ENCODE measurements at places on chromosomes 3 and 15. TPM values are rescaled to one million over a fixed set of nuclear protein-coding genes. Genes with fewer than 3 reads are reported as not detected.

Gene FEZF2
- not detected for polyA plus RNA-seq

Gene ILDR1
- polyA plus RNA-seq = not detected

Gene LOXL1
- 114 TPM for polyA plus RNA-seq

Gene PRR23C
- polyA plus RNA-seq = not detected

Gene COL6A6
- not detected for polyA plus RNA-seq

Gene ATP13A5
- not detected for polyA plus RNA-seq

Gene ARNT2
- 36.8 TPM for polyA plus RNA-seq

Gene CLDN11
- 445 TPM for polyA plus RNA-seq

Gene ZNF80
- polyA plus RNA-seq = not detected

- no peak for DNase-seq
These were observed 37.0 kb downstream of the GMNC start for GRCh38 chr3:190825386-190826016.

- no peak for DNase-seq
These were observed 508.9 kb upstream of the ADAMTS9 start for GRCh38 chr3:65196663-65197062.

DNA sequence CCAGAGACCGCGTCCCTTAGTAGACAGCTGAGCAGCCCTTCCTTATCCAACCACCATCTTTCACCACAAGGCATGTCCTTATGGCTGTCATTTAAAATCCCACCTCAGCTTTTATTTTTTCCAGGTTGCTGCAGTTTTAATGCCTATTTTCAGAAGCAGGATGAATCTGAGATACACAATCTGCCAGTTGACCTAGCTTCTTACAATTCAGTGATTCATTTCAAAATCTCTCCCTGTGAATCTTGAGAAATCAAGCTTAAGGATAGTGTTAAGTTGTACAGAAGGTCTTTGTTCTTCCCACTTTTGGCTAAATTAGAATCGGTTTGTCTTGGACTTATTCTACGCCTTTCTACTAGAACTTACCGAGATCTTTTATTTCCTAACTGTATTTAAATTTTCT lies 522.3 kb upstream of the CFAP20DC start:
- DNase-seq = no peak

DNA sequence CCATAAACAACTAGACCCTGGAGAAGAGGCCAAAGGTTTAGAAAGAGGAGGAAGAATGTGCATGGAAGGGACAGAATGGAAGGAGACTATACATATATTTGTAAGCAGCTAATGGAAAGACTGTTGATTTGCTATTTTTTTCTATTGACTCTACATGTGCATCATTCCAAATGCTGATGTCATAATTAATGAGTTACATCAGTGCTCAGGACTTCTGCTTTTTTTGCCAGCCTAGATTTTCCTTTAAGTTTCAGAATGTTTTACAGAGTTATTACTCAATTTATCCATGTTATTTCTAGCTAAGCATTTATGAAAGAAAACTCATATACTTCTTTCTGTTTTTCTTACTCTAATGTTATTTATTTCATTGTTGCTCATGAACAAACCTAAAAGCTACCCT lies 62.6 kb upstream of the VGLL3 start:
- DNase-seq = no peak

GRCh38 chr3:125257536-125257935 lies 45.0 kb upstream of the SLC12A8 start:
- no peak for DNase-seq

DNA sequence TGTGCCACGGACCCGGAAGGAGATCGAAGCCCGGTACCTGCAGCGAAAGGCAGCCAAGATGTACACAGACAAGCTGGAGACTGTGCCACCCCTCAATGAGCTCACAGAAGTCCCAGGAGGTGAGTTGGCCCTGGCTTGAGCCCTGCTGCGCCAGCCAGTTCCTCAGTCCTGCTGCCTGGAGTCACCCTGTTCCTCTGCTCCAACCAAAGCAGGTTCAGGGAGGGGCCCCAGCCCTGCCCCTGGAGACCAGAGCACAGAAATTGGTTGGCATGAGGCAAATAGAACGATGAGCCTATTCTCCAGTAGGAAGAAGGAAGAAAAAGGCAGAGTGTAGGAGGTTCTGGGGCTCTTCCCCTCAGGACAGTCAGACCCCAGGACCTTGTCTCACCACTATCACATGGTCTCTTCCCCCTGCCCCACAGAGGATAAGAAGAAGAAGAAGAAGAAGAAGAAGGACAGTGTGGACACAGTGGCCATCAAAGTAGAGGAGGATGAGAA lies 8.0 kb downstream of the TMIE start:
- DNase-seq = no peak

- DNase-seq = no peak
These were observed 20.8 kb upstream of the RAD18 start for GRCh38 chr3:8984081-8984480.

GRCh38 chr3:110984456-110985250 lies 87.0 kb upstream of the NECTIN3 start:
- no peak for DNase-seq

GRCh38 chr3:64783200-64783599 lies 95.4 kb upstream of the ADAMTS9 start:
- no peak for DNase-seq

DNA sequence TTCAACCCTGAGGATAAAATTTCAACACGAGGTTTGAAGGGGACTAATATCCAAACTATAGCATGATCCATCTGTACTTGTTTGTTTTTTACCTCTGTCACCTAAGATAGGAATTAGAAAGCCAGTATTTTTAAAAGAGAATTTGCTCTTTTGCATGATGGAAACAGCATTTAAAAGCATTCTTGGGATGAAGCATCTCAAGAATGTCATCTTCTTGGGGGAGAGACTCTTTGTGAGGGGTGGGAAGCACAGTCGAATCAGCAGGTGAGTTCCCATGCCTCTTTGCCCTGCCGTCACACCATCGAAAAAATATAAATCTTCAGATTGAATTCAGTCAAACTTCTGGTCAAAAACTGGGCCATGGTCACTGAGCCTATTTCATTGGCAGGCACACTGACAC lies 55.3 kb upstream of the BCHE start:
- no peak for DNase-seq

DNA sequence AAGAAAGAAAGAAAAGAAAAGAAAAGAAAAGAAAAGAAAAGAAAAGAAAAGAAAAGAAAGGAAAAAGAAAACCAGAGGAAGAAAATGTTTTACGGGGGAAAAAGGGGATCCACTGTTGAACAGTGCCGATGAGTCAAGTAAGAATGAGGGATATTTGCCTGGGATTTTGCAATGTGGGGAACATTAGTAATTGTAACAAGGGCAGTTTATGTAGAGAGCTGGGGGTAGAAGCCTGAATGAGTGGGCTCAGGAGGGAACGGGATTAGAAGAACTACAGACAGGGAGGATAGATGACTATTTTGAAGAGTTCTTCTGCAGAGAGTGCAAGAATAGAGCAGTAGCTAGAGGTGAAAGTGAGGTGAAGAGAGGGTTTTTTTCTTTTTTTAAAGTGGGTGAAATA lies 28.7 kb downstream of the GATM start:
- DNase-seq = no peak

- DNase-seq = no peak
These were observed 5.9 kb downstream of the LMCD1 start for GRCh38 chr3:8507496-8507895.

DNA sequence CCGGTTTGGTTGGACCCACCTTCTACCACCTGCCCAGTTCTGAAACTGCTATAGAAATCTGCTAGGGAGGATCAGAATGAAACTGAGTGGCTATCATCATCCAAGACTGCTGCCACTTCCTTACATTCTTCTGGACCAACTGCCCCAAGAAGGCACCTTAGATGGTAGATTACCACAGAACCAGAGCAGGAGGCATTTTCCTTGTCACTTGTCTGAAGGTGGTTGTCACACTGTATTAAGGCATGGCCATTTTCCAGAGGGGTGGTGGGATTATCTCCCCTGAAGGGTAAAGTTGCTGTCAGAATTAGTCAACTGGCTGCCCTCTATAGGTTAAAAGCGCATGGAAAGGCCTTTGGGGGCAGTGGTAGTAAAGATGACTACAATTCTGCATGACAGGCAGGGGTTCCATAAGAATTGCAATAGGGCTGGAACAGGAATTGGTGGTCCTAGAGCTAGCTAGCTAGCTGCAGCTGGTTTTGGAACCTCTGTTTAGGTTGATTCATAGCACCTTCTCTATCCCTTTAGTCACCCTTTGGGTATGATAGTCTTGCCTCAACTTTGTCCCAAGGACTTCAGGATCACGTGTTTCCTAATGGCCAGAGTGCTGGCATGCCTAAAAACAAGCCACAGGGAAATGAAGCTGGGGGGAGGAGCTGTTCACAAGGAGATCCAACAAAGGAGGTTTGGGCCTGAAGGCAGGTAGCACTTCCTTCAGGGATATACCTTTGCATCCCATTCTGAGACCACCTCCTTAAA lies 4.8 kb upstream of the CSPG5 start:
- DNase-seq = no peak

GRCh38 chr3:69567023-69567709 lies 172.1 kb upstream of the MITF start:
- DNase-seq = no peak

- no peak for DNase-seq
These were observed 32.6 kb downstream of the PPCDC start for GRCh38 chr15:75056036-75056435.

- no peak for DNase-seq
These were observed 32.2 kb upstream of the SSR3 start for GRCh38 chr3:156586905-156587759.

DNA sequence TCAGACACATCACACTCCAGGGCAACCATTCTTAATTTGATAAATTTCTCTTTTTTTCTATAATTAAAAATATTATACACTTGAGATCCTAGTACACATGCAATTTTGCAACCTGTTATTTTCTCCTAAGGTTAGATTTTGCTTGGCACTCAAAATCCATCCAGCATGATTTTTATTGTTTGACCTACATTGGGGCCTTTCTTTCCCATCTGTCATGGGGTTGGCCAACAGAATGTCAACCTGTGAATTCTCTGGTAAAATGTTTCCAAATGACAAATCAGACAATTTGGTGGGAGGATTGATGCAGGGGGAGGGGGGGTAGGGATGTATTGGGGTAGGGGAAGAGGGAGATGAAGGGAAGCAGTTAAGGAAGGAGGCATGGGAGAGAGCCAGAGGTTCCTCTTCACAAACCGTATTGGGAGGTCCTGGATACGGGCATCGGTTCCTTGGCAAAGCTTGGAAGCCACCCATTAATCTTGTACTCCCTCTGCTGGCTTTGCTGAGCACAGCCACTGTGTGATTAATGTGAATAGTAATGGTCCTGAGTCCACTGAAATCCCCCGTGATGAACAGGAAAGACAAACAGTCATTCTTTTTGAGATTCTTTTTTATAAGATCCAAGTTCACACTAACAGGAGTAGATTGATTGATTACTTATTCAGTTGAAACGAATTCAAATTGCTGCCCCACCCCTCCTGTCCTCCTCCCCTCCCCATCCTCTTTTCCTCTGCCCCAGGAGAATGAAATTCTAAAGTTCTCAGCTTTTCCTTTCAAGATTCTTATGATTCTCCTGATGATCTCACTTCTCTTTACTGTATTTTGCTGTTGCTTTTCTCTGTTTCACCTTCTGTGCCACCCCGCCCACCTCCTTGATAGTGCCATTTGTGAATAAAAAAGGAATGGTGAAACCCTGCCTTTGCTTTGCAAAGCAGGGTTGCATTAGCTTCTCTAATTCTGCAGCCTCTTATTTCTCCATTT lies 82.2 kb upstream of the SLC25A26 start:
- DNase-seq = no peak

- no peak for DNase-seq
These were observed 214.8 kb downstream of the ZMAT3 start for GRCh38 chr3:178856804-178857203.

GRCh38 chr3:14649466-14649865 lies 2.1 kb upstream of the CCDC174 start:
- no peak for DNase-seq

DNA sequence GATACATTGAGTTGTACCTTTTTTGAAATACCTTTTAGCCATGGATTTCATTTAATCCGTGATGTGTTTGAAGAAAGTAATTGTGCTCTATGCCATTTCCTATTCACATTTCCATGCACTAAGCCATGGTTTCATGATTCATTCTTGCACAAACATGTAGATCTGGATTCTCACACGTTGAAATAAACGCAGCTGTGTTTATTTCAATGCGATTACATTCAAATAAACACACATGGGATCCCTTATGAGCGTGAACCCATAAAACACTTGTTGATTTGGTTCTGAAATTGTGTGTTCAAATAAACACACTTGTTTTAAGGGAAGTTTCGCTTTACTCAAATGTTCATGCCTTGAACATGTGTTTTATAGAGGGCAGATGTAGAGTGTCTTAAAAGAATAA lies 39.2 kb downstream of the BBX start:
- DNase-seq = peak; percentile 63

GRCh38 chr3:186622651-186623310 lies 9.9 kb downstream of the AHSG start:
- DNase-seq = no peak

DNA sequence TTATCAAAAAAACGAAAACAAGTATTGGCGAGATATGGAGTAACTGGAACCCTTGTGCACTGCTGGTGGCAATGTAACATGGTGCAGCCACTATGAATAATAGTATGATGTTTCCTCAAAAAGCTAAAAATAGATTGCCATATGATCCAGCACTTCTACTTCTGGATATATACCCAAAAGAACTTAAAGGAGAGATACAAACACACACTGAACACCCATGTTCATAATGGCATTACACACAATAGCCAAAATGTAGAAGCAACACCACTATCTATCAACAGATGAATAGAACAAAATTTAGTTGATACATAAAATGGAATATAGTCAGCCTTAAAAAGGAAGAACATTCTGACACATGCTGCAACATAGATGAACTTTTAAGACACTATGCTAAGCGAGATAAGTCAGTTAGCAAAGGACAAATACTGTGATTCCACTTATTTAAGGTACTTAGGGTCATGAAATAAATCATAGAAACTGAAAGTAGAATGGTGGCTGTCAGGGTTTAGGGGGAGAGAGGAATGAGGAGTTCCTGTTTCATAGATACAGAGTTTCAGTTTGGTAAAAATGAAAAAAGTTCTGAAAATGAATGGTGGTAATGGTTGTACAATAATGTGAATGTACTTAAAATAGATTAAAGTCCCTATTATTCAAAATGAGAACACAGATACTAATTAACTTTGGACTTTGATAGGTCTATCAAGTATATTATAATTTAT lies 59.4 kb upstream of the IMPG2 start:
- no peak for DNase-seq

- no peak for DNase-seq
These were observed 220.0 kb downstream of the ABHD5 start for GRCh38 chr3:43910750-43911149.

GRCh38 chr3:120338517-120338916 lies 10.6 kb downstream of the LRRC58 start:
- no peak for DNase-seq
